Renal pelvis (tissue), 12 donors: ENCODE measurements at places on chromosomes 12 and 14. TPM values are rescaled to one million over a fixed set of nuclear protein-coding genes. Genes with fewer than 3 reads are reported as not detected.
A peak's percentile ranks its signal among the peaks of the same experiment; 100 is the strongest.

Gene GDF11
- polyA plus RNA-seq = 24.6 TPM

Gene RHEBL1
- 1.6 TPM for polyA plus RNA-seq

Gene CAPZA3
- 0.69 TPM for polyA plus RNA-seq

Gene CLEC4A
- 1.6 TPM for polyA plus RNA-seq

Gene RNF212B
- 1.3 TPM for polyA plus RNA-seq

Gene RNASE3
- polyA plus RNA-seq = 0.52 TPM

Gene SETD1B
- 17.9 TPM for polyA plus RNA-seq

Gene IL26
- not detected for polyA plus RNA-seq

Gene GLT1D1
- 2.7 TPM for polyA plus RNA-seq

Gene ZC2HC1C
- polyA plus RNA-seq = 9.4 TPM

Gene ZC3H10
- polyA plus RNA-seq = 7.4 TPM

Gene SLC7A8
- 103 TPM for polyA plus RNA-seq

Gene RARG
- polyA plus RNA-seq = 38.1 TPM

Gene MED13L
- 81.3 TPM for polyA plus RNA-seq

Gene BDKRB2
- 3.0 TPM for polyA plus RNA-seq

GRCh38 chr12:105921872-105922669 lies 216.7 kb downstream of the NUAK1 start:
- DNase-seq = no peak

DNA sequence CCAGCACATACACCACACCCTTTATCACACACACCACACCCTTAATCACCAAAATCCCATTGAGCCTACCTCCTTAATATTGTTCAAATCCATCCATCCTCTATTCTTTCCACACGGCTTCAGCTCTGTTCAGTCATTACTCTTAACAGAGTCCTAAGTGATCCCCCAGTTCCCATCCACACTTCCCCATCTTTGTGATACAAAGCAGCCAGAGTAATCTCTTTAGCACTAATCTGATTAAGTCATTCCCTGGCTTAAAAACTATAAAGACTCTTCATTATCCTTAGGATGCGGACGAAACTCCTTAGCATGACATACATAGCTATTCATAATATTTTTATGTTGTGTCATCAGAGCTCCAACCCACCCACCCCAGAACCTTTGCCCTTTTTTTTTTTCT lies 14.7 kb upstream of the MFAP5 start:
- DNase-seq = no peak

GRCh38 chr12:106139422-106140171 lies 843 bp upstream of the NUAK1 start:
- no peak for DNase-seq

GRCh38 chr12:75995691-75996090 lies 35.9 kb downstream of the PHLDA1 start:
- no peak for DNase-seq

DNA sequence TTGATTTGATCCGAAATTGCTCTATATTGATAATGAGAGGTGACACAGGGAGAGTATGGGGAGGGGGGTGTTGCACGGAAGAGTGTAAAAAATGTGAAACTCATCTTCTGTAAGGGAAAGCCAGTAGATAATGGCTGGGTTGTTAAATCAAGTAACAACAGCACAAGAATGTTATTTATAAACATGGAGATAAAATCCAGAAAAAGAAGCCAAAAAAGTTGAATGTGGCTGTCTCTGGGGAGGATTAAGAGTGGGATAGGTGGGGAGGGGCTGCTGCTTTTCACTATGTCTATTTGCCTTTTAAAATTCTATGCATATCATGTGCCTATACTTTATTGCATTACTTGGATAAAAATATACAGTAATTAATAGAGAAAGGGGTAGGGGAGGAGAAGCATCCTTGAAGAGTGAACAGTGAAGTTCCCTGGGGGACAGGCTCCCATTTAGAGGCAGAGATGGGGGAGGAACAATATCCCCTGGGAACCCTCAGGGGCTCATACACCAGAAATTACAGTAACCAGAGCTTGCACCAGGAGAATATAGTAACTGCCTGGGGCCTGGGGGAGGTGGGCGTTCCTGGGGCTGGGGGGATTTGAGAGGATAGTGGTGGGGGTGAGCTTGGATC lies 39.2 kb upstream of the ANKRD9 start:
- DNase-seq = no peak

- DNase-seq = no peak
These were observed 754.5 kb downstream of the C12orf50 start for GRCh38 chr12:87274594-87275245.

GRCh38 chr12:82097877-82098276 lies 260.3 kb downstream of the CCDC59 start:
- DNase-seq = no peak

DNA sequence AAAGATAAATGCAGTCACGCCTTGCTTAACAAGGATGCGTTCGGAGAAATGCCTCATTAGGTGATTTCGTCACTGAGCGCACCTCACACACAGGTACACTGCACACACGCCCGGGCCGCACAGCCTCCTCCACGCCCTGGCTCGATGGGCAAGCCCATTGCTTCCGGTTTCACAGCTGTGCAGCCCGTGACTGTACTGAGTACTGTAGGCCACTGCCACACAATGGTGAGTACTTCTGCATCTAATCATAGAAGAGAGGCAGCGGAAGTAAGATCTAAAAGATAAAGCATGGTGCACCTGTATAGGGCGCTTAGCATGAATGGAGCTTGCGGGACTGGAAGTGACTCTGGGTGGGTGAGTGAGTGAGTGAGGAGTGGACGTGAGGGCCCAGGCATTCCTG lies 4.3 kb downstream of the RIMBP2 start:
- peak; percentile 34 for DNase-seq

DNA sequence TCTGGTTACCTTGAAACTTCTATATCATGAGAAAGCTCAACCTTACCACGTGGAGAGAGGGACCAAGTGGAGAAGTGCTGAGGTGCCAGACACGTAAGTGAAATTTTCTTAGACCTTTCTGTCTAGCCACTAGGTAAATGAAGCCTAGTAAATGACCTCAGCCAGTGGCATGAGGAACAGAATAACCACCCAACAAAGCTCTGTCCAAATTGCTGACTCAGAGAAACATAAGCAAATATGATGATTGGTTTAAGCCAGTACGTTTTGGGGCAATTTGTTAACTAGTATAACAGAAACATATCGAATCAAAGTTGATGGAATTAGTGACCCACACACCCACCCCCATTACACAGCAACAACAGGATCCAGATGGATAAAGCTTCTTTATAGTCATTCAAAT lies 75.2 kb upstream of the MAX start:
- no peak for DNase-seq

DNA sequence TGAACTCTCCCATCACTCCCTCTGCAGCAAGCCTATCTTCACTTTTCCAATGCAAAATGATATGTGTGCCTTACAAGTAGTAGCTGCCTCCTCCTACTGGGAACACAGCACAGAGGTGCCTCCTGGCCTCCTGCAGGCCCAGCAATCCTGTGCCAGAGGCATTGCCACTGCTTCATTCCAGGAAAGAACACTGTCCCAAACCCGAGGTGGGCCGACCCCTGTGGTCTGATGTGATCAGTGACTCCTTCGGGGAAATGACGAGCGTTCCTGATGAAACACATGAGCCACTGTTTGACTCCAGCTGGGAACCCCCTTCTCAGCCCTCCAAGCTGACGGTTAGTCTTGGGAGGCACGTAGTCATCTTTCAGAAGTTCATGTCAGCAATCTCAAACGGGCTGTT lies 19.5 kb downstream of the PSMC1 start:
- DNase-seq = no peak

DNA sequence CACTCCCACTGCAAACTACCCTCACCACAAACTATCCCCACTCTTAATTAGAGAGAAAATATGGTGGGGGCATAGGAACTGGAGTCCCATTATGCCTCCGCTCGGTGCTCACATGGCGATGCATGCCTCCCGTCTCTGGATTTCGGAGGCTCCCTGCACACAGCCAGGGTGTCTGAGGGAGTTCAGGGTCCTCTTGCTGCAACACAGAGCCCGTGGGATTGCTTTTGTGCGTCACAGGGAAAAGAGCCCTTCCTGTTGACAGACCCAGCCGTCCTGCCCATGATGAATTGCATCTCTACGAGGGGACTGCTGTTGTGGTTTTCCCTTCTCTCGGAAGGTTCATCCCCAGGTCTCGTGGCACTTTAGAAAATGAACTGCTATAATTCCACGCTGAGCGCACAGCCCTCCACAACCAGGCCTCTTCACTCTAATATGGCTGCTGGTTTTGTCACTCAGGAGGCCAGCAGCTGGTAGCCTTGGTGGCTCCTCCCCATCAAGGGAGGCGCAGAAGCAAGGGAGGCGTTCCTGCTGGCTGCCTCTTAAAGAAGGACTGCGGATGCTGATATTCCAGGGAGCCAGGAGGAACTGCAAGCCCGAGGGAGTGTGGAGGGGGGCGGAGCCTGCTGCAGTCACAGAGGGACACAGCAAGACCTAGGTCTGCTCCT lies 158.0 kb downstream of the KCNA5 start:
- peak; percentile 76 for DNase-seq

GRCh38 chr12:122969676-122970075 lies 3.4 kb upstream of the ABCB9 start:
- DNase-seq = no peak

DNA sequence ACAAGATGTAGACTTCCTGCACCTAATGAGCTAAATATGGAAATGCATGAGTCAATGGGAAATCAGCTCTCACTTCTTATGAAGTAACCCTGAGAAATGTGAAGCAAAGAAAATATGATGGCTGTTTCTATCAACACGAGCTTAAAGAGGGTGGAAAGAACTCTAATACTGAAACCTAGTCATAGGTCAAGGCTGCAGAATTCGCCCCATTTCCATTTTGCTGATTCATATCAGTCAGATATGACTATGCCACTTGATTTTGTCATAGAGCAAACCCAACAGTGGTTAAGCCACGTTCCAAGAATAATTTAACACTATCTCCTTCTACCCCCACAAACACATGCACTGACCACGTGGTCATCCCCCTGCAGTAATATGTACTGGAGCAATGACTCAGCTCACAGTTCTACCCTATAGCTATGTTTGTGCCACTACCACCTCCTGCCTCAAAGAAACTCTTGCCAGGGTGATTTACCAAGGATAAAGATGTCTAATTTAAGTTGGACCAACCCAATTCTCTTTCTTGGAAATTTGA lies 157.5 kb downstream of the TMTC3 start:
- no peak for DNase-seq

DNA sequence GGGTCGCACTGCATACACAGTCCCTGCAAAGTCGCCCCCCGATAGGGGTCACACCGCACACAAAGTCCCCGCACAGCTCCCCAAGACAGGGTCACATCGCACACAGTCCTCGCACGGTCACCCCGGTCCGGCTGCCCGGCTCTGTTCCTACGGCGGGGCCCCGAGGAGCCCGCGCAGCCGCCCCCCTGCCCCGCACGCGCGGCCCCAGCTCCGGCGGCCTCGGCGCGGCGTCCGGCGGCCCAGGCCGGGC lies 300 bp downstream of the SSH1 start:
- no peak for DNase-seq

DNA sequence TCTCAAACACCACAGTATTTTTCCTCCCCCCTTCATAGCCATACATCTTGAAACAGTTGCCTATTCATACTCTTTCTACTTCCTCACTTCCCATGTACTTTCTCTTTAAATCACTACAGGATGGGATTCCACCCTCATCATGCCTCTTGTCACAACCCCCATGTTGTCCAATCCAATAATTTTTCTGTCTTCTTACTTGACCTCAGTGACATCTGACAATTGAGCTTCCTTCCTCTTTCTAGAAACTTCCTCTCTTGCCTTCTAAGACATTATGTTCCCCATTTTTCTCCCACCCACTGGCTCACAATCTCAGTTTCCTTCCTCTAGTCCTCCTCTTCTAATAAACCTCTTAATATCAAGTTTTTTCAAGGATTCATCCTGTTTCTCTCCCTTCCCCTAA lies 5.3 kb downstream of the C2CD5 start:
- no peak for DNase-seq

- DNase-seq = no peak
These were observed 9.0 kb downstream of the LPAR5 start for GRCh38 chr12:6626654-6627283.

- no peak for DNase-seq
These were observed 348.9 kb upstream of the FAR2 start for GRCh38 chr12:28800129-28800528.

DNA sequence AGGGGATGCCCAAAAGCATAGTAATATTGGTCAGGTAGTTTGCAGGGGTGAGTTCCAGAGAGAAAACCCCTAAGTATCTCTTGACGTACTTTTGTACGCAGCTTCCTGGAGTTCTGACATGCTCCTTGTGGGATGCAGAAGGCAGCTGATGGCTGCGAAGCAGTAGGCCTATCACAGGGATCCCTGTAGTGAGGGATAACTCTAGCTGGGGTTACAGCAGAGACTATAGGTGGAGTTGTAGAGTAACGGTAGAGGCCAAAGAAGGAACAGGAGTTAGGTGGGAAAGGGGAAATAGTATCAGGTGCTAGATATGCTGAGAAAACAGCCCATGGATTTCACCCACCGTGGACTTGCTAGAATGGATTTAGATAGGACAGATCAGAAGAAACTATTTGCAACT lies 37.3 kb downstream of the MGST1 start:
- DNase-seq = no peak

GRCh38 chr14:72535485-72535884 lies 358.4 kb downstream of the DPF3 start:
- DNase-seq = no peak

GRCh38 chr12:132488127-132489077 lies 1.5 kb upstream of the FBRSL1 start:
- DNase-seq = no peak

GRCh38 chr14:34051966-34052657 lies 101.2 kb upstream of the EGLN3 start:
- no peak for DNase-seq

- peak; percentile 76 for DNase-seq
These were observed 6.1 kb downstream of the SOS2 start for GRCh38 chr14:50225067-50225973.

DNA sequence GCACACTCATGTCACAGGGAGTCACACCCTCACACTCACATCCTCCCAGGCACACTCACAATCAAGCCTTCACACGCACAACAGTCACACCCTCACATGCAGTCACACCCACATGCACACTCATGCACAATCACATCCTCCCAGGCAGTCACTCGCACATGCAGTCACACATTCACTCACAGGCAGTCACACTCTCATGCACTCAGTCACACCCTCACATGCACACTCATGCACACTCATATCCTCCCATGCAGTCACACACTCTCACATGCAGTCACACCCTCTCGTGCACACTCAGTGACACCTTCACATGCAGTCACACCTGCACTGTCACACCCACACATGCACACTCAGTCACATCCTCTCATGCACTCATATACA lies 12.3 kb downstream of the TMEM179 start:
- DNase-seq = no peak

DNA sequence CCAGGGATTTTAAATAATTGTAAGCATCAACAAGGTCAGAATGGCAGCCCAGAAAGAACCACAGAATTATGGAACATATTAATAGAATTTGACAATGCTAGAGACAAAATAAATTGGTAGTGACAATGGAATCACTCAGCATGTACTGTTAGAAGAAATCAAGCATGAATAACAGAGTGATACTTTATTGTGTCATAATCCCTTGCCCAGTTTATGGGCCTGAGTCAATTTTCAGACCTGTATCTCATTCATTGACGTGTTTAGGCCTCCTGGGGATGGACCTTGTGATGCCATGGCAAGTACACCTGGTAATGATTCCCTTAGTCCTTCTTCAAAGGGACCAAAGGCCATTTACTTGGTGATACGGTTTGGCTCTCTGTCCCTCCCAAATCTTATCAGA lies 12.8 kb upstream of the CCDC91 start:
- DNase-seq = no peak
